Endothelial cell of umbilical vein (primary cell): ENCODE measurements at places on chromosomes 4 and X. TPM values are rescaled to one million over a fixed set of nuclear protein-coding genes. Genes with fewer than 3 reads are reported as not detected.

Gene EFHC2
- total RNA-seq = not detected in 2 replicates

Gene DSPP
- total RNA-seq = not detected in 2 replicates

Gene CCKAR
- not detected in 2 replicates for total RNA-seq

Gene DGKK
- not detected in 2 replicates for total RNA-seq

Gene COX7B2
- total RNA-seq = not detected in 2 replicates

Gene TMSB15B
- 15.1 and 18.9 TPM in 2 replicates for total RNA-seq

Gene AGTR2
- total RNA-seq = not detected in 2 replicates

Gene GABRG1
- not detected in 2 replicates for total RNA-seq

Gene PABPC1L2B
- not detected in 2 replicates for total RNA-seq

Gene VCX2
- total RNA-seq = not detected in 2 replicates

Gene MAGEB2
- total RNA-seq = not detected in 2 replicates
